ENCODE measurements at places on chromosomes 16 and 17.

GRCh38 chr17:70187383-70187782, 18.1 kb downstream of the KCNJ2 start:
- no peak for DNase-seq

DNA sequence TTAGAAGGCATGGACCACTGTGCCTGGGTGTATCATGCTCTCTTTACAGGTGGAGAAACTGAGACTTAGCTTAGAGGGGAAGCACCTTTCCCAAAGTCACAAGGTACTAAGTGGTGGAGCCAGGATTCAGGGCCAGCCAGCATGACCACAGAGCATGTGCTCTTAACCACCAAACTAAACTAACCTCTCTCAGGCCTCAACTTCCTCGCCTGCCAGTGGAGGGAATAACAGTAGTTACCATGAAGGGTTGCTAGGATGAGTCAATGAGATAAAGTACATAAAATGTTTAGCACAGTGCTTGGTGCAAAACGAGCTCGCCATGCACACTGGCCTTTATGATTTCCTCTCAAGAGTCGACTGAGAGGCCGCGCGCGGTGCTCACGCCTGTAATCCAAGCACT, 6.4 kb upstream of the MYO1C start:
- DNase-seq = no peak

- DNase-seq = no peak
These were observed 295.1 kb upstream of the SOX9 start for GRCh38 chr17:71825687-71826086.

- DNase-seq = no peak
These were observed 49.3 kb upstream of the CDR2 start for GRCh38 chr16:22423716-22424115.

DNA sequence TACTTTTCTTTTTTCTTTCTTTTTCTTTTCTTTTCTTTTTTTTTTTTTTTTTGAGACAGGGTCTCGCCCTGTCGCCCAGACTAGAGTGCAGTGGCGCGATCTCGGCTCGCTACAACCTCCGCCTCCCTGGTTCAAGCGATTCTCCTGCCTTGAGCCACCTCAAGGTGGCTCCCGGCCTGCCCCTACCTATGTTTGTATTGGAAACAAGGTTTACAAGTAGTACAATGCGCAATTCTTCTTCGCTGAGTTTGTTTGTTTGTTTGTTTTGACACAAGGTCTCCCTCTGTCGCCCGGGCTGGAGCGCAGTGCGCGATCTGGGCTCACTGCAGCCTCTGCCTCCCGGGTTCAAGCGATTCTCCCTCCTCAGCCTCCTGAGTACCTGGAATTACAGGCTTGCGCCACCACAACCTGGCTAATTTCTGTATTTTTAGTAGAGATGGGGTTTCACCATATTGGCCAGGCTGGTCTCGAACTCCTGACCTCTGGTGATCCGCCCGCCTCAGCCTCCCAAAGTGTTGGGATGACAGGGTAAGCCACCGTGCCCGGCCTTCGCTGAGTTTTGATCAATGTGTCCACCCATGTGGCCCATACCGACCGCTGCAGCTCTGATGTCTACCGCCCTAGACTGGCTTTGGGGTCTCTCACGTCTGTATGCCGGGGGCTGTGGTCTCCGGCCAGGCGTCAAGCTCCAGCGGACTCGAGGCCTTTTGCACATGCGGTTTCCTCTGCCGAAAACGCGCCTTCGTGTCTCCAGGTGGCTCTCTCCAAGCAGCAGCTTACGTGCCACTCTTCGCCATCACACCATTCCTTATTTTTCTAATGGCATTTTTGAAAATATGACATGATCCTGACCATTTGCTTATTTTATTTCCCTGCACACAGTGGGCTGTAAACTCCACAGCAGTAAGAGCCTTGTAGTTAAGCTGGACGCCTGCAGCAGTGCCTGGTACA, 1.1 kb upstream of the YBX2 start:
- no peak for DNase-seq

Data from NCI-H1417 treated with DMSO at 0.1 percent for 48 hours (cell line).